ENCODE measurements at places on chromosomes 1 and 21.

DNA sequence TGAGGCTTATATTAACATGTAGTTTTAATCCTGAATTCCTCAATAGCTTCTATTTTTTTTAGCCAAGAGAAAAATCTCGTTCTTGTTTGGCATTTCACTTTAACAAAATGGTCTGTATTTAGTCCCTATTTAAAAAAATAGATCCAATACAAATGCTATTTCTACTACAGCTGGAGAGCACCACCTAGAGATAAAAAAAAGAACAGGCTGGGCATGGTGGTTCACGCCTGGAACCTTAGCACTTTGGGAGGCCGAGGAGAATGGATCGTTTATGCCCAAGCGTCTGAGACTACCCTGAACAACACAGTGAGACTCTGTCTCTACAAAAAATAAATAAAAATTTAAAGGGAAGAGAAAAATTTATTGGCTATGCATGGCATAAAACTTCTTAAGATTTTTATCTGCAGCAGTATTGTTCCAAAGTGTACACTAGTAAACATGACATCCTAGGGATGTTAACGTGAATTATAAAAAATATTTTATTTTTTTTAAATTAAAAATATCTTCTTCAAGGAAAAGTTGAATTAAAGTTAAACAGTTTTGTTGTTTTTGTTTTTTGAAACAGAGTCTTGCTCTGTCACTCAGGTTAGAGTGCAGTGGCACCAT is 4.4 kb downstream of the ST7L start:
- DNase-seq: no peak

DNA sequence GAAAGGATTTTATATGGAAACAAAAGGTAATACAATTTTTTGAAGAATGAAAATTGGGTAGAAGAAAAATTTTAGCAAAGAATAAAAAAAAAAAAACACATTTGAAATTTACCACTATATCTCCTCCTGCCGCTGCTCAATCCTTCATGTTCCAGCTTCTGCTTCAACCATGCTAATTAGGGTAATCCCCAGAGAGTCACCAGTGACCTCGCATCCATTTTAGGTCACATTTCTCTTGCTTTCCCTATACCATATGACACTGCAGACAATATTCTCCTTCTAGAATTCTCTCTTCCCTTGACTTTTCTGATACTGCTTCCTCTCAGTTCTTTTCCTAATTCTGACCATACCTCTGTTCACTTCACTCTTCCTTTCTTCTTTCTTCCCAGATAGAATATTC is 237.1 kb downstream of the USH2A start:
- DNase-seq: no peak

GRCh38 chr1:59738152-59738551 is 76.6 kb upstream of the HOOK1 start:
- DNase-seq: no peak

GRCh38 chr1:38888423-38889333 is 7.3 kb upstream of the GJA9 start:
- no peak for DNase-seq

- DNase-seq: no peak
Measured at GRCh38 chr1:54507033-54507870, 40.8 kb upstream of the ACOT11 start.

GRCh38 chr1:25257196-25257595 is 9.9 kb upstream of the RSRP1 start:
- no peak for DNase-seq

DNA sequence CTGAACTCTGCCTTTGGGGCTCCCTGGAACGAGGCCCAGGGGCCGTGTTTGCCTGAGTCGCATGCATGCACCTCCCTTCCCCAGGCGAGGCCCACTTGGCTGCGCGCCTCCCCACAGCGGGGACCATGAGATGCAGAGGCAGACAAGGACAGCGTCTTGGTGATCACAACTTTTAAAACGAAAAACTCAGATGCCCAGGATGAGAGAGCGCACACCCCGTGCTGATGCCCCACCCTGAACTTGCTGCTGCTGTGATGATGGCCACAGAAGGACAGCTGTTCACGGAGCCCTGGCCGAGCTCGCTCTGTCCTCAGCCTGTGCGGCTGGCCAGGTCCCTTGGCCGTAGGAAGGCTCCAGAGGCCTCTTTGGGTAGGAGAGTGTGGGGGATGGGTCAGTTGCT is 11.4 kb upstream of the PRMT2 start:
- DNase-seq: no peak

- no peak for DNase-seq
Measured at GRCh38 chr1:194469282-194469681, 1282.9 kb upstream of the B3GALT2 start.

GRCh38 chr1:237112663-237113062 is 70.7 kb downstream of the RYR2 start:
- DNase-seq: no peak

GRCh38 chr1:31401241-31401640 is 11.8 kb upstream of the SERINC2 start:
- no peak for DNase-seq

DNA sequence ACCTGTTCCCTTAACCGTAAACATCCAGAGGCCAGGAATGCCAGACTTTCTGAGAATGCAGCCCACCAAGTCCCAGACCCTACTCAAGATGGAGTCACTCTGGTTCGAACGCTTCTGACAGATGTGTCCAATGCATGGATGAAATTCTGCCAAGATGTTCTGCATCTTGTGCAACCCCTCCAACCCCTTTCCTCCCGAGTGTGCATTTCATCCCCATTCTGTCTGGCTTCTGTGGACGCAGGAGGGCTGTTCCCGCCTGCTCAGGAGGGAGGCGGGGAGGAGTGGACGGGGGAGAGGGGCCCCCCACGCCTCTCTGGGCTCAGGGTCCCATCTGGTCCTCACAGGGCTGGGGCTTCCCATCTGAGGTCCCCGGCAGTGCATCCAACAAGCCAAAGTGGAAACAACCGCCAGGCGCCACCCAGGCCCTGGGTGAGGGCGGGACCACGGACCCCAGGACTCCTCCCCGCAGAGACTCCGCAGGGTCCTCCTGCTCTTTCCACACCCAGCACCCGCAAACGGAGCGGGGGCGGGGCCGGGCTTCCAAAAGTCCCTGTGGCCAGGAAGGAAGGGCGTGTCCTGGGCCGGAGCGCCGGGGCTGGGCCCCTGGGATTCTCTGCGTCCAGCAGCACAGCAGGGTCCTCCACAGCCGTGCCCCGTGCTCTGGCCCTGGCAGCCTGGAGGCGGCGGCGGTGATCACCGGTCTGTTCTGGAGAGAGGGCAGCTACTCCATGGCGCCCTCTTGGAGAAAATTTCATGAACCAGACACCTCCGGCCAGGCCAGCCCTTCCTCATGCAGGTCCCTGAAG is 27.8 kb upstream of the SUMO3 start:
- peak; percentile 8 for DNase-seq

- no peak for DNase-seq
Measured at GRCh38 chr1:117029685-117030084, 28.1 kb downstream of the CD101 start.

Measured in activated naive CD8-positive, alpha-beta T cell treated with anti-CD3 and anti-CD28 coated beads, Interleukin-2, amount 50 U/mL, for 16 hours (primary cell).